Right renal cortex interstitium (tissue), 3 donors: ENCODE measurements at places on chromosomes 2 and 18. TPM values are rescaled to one million over a fixed set of nuclear protein-coding genes. Genes with fewer than 3 reads are reported as not detected.

DNA sequence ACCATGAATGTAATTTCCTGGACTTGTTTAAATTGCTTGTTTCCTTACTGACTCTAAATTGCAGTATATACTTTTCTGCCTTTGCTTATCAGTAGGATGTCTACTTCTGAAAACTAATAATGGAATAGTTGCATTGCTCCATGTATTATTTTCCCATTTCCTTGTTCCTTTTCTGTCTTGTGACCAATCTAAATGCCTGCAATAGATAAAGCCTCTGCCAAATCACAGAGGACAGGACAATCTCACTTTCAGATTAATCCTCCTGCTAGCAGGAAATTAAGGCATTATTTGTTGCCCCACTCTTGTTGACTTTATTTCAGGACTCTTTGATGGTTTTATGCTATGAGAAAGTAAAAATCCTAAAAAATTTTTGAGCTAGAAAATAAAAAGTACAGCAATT, 4.7 kb upstream of the ESCO1 start:
- no peak for DNase-seq

- no peak for DNase-seq
These were observed 72.6 kb upstream of the ZNF532 start for GRCh38 chr18:58792086-58792485.

DNA sequence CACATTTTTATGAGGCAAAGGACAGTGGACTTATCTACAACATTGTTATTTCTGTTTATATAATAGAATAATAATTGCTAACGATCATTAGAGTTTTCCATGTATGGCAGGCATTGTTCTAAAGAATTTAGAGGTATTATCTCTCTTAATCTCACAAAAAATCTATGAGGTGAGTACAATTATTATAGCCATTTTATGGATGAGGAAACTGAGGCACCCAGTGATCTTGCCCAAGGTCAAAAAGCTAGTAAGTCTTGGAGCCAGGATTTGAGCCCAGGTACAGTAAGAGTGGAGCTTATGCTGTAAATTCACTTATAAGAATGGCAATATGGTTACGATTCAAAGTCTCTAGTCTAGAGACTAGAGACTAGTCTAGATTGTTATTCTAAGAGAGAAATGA, 331.7 kb downstream of the PLCL1 start:
- DNase-seq = no peak

GRCh38 chr2:66279024-66279423, 155.9 kb upstream of the MEIS1 start:
- DNase-seq = no peak

DNA sequence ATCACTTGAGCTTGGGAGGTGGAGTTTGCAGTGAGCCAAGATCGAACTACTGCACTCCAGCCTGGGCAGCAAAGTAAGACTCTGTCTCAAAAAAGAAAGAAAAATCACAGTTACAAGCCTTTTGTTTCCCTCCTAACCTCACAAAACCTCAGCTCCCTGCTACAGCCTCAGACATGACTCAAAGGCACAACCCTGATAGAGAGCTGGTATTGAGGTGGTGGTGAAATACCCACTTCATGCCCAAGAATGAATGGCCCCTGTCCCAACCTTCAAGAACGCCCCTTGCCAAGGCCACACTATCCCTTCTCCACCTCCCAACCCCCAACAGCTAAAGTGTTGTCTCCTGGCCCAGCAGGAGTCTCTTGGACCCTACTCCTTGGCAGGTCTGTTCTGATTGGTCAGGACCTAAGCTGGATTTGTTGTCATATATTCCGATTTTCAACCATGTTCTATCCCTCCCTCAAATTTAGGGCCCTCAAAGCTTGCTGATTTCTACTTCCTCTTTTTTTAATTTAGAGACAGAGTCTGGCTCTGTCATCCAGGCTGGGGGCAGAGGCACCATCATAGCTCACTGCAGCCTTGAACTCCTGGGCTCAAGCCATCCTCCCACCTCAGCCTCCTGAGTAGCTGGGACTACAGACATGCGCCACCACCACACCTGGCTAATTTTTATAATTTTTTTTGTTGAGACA, 61.9 kb upstream of the BZW1 start:
- no peak for DNase-seq

DNA sequence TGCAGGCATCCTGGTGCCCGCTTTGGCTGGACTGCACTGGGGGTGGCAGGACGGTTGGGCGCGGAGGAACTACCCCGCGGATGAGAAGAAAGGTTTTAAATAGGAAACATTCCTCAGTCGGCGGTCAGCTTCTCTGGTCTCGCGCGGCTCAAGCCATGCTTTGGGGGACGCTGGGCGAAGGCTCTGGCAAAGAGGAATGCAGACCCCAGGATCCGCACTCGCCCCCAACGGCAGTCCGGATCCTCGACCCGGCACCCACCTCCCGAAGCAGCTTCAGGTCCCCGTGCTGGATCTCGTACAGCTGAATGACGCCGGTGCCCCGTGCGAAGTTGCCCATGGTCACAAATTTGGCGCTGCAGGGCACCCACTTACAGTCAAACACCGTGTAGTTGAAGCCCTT, 686 bp upstream of the PNO1 start:
- peak; percentile 15 for DNase-seq

The POLR1B gene
- polyA plus RNA-seq = 24.2 TPM

The PARD6G gene
- polyA plus RNA-seq = 31.0 TPM

The C2orf81 gene
- polyA plus RNA-seq = 6.6 TPM

The CYS1 gene
- 100 TPM for polyA plus RNA-seq

The TANC1 gene
- polyA plus RNA-seq = 52.8 TPM

The TBR1 gene
- not detected for polyA plus RNA-seq

The MYO7B gene
- polyA plus RNA-seq = 18.0 TPM
